ENCODE measurements at places on chromosomes 5 and 9. TPM values are rescaled to one million over a fixed set of nuclear protein-coding genes. Genes with fewer than 3 reads are reported as not detected.

The NR2F1-AS1 gene
- total RNA-seq: 19.0 TPM

The NPR3 gene
- total RNA-seq: 21.8 TPM

The PRELID2 gene
- total RNA-seq: 2.9 TPM

The RNF224 gene
- not detected for total RNA-seq

The SELENOP gene
- total RNA-seq: 25.3 TPM

The DAB2IP gene
- 7.6 TPM for total RNA-seq

The GPX8 gene
- 140 TPM for total RNA-seq

The TSLP gene
- 0.72 TPM for total RNA-seq

The SEC61B gene
- 116 TPM for total RNA-seq

The INSL4 gene
- not detected for total RNA-seq

The C5orf58 gene
- total RNA-seq: not detected

The IL5 gene
- not detected for total RNA-seq

The DPP7 gene
- total RNA-seq: 136 TPM

The GFPT2 gene
- total RNA-seq: 57.0 TPM

The ANGPTL2 gene
- 71.5 TPM for total RNA-seq

The COL5A1 gene
- 1,217 TPM for total RNA-seq

The STING1 gene
- 69.3 TPM for total RNA-seq

The ARAP3 gene
- total RNA-seq: 6.9 TPM

The FEM1C gene
- total RNA-seq: 16.1 TPM

The C5orf24 gene
- total RNA-seq: 40.5 TPM

The PSAT1 gene
- 182 TPM for total RNA-seq

The KCNT1 gene
- not detected for total RNA-seq

The SH3TC2 gene
- 7.4 TPM for total RNA-seq

The SPATA31D3 gene
- total RNA-seq: not detected

The FCN2 gene
- total RNA-seq: not detected

The SLC36A3 gene
- not detected for total RNA-seq

The PCDHGA8 gene
- total RNA-seq: 1.8 TPM

The SLC25A2 gene
- total RNA-seq: not detected

The LOX gene
- total RNA-seq: 226 TPM

The N4BP3 gene
- 2.3 TPM for total RNA-seq

All from cardiac atrium fibroblast (primary cell).